Uterus (tissue), 4 donors: ENCODE measurements at places on chromosomes 4 and X. TPM values are rescaled to one million over a fixed set of nuclear protein-coding genes. Genes with fewer than 3 reads are reported as not detected.

The ZMYM3 gene
- total RNA-seq, result 12.1 TPM

The XAGE1A gene
- not detected for total RNA-seq

The FRMD7 gene
- total RNA-seq, result 3.6 TPM

The SPOCK3 gene
- 3.8 TPM for total RNA-seq

The GASK1B gene
- total RNA-seq, result 135 TPM

The MFAP3L gene
- total RNA-seq, result 6.6 TPM

The SSX1 gene
- total RNA-seq, result not detected

The MTNR1A gene
- not detected for total RNA-seq

The FAAH2 gene
- not detected for total RNA-seq

The CENPE gene
- total RNA-seq, result not detected

The KCND1 gene
- total RNA-seq, result not detected

GRCh38 chrX:20394451-20394850, 127.7 kb upstream of the RPS6KA3 start:
- no peak for DNase-seq

DNA sequence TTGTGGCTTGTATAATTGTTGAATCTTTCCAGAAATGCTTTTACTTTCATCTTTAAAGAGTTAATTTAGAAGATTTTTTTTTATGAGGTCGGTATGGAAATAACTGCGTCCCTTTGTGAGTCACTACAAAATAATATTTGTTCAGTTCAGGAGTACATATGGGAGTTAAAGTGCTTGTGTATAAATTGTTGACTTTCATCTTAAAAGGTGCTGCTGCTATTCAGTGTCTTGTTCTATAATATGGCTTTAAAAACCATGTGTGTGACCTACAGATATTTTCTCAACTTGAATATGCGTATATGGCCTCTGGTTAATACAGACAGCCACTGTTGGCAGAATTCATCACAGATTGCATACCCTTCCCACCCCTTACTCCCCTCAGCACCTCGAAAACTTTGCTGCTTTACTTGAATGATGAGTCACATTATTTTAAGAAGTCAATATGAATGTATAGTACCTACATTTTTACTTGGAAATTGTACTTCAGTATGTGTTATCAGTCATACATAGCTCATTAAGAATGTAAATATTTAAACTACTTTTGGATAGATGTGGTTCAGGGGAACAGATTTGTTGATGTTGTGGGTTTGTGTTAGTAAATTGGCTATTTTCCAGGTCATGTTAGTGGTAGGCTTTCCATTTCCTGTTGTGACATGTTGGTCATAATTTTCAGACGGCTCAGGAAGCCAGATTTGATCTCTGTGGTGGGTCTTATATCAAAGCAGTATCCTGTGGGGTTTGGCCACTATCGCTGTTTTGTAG, 1.5 kb downstream of the CLCN3 start:
- DNase-seq, result no peak

GRCh38 chrX:110432906-110433215, 74.2 kb downstream of the RTL9 start:
- no peak for DNase-seq

GRCh38 chr4:122379239-122379638, 428 bp downstream of the ADAD1 start:
- no peak for DNase-seq

- DNase-seq, result no peak
These were observed 28.4 kb downstream of the BOD1L1 start for GRCh38 chr4:13599159-13599558.

DNA sequence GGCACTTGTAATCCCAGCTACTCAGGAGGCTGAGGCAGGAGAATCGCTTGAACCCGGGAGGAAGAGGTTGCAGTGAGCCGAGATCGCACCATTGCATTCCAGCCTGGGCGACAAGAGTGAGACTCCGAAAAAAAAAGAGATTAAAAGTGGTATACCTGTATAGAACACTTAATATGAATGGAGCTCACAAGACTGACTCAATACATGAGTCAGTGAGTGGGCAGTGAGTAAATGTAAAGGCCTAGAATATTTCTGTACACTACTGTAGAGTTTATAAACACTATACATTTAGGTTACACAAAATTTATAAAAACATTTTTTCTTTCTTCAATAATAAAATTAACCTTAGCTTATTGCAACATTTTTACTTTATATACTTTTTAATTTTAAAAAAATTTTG, 93.8 kb downstream of the CENPC start:
- no peak for DNase-seq

- DNase-seq, result no peak
These were observed 31.5 kb upstream of the GLRA3 start for GRCh38 chr4:174860588-174860987.

- DNase-seq, result no peak
These were observed 156.3 kb downstream of the SLC7A11 start for GRCh38 chr4:138085736-138086305.

DNA sequence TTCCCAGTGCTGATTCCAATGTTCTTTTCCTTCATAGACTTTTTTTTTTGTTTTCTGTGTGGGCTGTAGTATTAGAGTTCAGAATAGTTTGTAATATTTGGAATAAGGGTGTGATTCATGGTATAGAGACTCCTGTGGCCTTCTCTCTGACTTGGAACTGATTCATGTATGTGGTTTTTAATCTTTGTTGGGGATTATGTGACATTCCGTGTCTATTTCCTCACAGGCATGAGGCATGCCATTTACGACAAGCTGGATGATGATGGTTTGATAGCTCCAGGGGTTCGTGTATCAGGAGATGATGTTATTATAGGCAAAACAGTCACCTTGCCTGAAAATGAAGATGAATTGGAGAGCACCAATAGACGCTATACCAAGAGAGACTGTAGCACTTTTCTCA, 44.4 kb downstream of the POLR2B start:
- no peak for DNase-seq

- no peak for DNase-seq
These were observed 3.0 kb downstream of the PDLIM3 start for GRCh38 chr4:185532293-185532692.

DNA sequence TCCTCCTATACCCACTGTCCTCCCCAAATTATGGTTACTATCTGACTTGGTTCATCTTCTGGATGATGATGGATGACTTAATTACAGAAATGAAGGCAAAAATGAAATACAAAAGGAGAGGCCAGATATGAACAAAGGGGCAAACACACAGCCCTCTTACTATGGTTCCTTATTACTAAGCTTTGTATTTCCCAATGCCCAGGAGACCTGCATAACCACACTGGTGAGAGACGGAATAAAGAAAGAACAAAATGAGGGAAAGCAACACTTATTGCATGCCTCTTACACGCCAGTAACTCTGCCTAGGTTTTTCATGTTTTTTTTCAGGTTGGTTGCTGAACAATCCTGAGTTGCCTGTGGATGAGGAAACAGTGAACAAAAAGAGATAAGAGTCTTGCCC, 120.5 kb downstream of the SLC10A7 start:
- no peak for DNase-seq

- DNase-seq, result no peak
These were observed 723.7 kb upstream of the MAGEB2 start for GRCh38 chrX:29491659-29492058.

GRCh38 chr4:11261066-11261850, 167.4 kb downstream of the HS3ST1 start:
- DNase-seq, result no peak

GRCh38 chr4:82745173-82745842, 53.3 kb downstream of the SCD5 start:
- DNase-seq, result no peak

- DNase-seq, result no peak
These were observed 161.1 kb downstream of the VEGFC start for GRCh38 chr4:176631611-176632010.

DNA sequence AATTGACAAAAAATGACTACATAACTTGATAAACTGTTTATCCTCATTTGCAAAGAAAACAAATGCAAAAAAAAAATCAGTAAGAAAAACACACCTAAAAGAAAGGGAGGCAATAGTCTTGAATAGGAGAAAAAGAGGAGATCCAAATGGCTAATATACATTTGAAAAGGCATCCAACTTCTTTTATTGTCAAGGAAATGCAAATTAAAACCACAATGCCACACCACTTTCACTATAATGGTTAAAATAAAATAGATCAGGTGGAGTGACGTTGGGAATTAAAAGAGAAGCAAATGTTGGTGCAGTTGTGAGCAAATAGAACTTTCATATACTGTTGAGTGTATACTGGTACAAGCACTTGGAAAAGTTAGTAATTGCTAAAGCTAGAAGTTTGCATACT, 3.6 kb downstream of the DCAF4L1 start:
- no peak for DNase-seq

- no peak for DNase-seq
These were observed 3.1 kb upstream of the L1CAM start for GRCh38 chrX:153889123-153889522.

DNA sequence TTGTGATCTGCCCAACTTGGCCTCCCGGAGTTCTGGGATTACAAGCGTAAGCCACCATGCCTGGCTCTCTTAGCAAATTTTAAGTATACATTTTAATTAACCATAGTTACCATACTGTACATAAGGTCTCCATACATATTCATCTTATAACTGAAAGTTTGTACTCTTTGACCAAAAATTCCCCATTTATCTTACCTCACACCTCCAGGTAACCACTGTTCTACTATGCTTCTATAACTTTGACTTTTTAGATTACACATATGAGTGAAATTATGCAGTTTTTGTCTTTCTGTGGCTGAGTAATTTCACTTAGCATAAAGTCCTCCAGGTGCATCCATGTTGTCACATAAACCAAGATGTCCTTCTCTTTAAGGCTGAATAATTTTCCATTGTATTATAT, 17.4 kb downstream of the C4orf51 start:
- no peak for DNase-seq

DNA sequence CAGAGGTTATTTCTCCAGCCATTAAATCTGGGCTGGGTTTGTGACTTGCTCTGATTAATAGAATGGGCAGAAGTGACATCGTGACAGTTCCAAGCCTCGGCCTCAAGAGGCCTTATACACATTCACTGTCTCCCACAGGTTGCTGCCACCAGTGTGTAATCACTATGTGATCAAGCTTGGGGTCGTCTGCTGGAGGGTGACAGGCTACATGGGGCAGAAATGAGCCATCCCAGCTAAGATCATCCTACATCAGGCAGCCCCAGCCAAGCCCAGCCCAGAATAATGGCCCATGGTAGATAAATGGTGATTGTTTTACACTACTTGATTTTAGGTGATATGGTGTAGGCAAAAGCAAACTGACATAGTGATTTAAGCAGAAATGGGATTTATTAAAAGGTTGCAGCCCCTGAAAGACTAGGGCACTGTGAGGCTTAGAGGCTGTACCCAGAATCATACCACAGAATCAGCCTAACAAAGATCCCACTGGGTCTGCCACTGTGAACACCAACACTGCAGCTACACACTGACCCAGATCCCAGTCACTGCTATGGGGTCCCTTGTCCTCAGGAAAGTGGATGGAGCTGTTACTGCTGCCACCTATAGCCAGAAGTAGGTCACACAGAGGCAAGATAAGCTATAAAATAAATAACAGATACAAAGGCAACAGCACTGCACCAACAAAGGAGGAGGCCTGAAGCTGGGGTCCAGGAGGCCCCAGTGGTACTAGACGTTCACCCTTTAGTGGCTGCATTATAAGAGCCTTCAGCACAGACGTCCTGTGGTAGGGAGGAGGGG, 159.6 kb upstream of the RBPJ start:
- no peak for DNase-seq

DNA sequence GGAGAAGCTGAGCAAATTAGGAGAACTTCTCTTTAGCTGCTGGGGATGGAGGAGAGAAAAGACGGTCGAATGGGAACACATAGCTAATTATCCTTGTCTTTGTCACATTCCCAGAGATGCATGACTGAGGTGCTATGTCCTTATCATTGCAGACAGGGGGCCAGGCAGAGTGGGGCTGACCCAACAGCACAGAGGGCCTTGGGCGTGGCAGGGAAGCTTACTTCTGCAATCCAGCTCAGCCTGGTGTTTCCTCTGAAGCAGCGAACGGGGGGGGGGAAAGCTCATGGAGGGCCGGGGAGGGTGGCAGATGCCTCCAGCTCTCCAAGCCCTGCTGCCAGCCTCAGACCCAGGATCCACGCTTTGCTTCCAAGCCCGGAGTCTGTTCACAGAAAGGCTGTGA, 50.8 kb upstream of the HOPX start:
- no peak for DNase-seq

DNA sequence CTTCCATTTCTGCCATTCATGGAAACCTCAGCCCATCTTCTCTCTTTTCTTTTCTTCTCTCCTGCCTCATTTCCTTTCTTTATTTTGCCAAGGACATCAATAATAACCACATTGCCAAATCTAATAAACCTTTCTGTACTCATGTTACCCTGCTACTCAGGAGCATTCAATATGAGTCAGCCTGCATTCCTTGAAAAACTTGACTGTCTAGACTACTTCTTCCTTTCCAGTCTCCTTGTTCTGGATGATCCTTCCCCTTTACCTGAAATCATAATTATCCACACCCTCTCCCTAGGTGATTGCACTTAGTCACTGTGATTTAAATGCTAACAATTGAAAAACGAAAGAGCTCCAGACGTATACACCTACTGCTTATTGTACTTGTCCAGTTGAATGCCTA, 253.2 kb upstream of the CENPE start:
- no peak for DNase-seq

DNA sequence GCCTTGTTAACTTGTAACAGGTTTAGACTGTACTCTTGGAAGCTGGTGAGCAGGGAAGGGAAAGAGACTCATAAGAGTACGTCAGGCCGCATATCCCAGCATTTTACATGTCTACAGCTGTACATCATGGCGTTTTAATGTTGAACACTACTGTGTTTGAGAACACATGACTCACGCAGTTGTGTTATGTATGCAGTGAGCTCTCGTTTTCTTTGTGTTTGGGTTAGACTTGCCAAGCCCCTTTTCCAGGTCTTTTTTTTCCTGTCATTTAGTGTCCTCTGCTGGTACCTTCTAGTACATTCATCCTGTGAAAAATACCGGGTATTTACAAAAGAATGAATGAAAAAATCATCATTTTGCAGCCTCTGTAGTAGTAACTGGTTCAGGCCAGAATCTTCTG, 35.3 kb downstream of the SMS start:
- no peak for DNase-seq

DNA sequence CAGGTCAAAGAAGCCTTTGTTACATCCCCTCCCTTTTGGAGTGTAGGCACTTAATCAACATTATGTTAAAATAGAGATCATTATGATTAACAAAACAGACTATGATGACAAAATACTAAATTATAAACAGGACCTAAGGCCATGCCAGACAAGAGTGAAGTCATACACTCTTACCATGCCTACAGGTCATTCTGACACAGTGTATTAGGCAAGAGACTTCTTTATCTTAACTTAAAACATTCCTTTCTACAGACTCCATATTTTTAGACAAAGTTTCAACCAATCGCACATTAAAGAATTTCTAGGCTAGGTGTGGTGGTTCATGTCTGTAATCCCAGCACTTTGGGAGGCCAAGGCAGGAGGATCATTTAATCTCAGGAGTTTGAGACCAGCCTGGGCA, 128.6 kb upstream of the SLC34A2 start:
- no peak for DNase-seq

GRCh38 chr4:52372747-52373146, 286.4 kb downstream of the USP46 start:
- no peak for DNase-seq

- no peak for DNase-seq
These were observed 39.0 kb upstream of the RASL11B start for GRCh38 chr4:52822972-52823701.

GRCh38 chr4:124266721-124267120, 445.8 kb downstream of the ANKRD50 start:
- DNase-seq, result no peak
